GOT3 (cell line): ENCODE measurements at places on chromosomes 16 and 17.

DNA sequence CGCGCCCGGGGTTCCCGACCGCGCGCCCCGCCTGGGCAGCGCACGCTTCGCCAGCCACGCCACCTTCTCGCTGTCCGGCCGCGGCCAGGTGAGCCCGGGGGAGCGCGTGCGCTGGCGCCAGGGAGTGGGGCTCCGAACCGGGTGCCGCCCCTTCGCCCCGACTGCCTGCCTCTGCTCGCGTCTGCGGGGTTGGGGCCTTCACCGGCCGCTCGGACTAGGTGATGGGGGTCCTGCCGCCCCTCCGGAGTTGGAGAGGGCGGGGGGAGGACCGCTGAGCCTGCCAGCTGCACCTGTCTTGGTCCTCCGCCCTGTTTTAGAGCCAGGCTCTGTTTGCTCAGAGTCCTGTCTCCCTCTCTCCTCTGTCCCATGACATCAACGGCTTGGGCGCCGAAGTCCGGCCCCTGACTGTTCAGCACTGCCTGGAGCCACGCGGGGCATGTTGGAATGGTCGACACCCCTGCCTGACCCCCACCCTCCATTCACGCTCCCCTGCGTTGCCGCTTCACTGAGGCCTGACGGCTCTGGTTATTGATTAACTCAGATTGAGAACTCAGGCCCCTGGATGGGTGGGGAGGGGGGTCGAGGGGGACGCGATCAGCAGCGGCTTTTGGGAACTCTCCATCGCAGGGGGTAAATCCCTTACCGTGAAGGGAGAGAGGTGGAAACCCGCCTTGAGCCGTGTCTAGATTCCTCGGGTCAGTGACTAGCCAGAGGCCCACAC, 748 bp downstream of the SMTNL2 start:
- no peak for DNase-seq

DNA sequence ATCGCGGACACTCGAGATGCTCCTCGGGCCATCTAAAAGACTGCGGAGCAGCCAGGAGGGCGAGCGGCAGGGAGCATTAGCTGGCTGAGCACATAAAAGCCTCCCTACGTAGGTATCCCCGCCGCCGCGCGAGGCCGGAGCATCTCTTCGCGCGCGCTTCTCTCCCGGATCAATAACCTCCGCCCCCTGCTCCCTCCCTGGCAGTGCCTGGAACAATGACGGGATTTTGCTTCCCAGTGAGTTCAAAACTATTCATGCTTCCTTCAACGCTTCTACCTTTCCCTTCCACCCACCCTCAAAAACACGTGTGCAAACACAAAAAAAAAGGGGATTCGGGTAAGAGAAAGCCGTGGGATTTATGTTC, 984 bp downstream of the CENPV start:
- no peak for DNase-seq

DNA sequence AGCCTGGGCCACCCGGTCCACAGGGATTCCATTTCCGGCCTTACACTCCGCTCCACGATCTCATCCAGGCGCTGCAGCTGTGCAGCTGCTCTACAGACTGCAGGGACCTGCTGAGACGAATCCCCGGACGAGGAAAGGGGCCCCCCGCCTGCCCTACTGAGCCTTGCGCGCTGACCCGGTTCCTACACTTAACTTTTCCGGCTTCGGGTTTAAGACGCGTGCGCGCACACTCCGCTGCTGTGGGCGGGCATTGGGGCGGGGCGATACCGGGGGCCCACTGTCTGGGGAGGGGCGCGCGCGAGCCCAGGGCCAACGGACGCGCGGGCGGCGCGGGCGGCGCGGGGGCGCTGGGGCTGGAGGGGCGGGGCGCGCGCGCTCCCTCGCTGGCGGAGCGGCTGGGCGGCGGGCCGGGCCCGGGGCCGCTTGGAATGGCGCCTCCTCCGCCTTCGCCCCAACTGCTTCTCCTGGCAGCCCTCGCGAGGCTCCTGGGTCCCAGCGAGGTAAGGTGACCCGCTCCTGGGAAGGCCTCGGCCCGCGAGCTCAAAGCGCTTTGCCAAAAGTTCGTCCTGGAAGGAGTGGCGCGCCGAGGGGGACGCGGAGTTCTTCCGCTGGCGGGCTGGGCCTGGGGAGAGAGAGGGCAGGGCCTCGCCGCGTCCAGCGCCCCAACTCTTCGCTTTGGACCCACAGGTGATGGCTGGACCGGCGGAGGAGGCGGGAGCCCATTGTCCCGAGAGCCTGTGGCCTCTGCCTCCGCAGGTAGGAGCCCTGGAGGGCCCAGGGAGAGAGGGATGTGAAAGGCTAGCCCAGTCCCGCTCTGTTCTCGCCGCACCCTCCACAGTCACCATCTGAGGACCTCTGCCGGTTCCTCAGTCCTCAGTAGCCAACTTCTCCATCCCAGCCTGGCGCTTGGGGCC, at the start of gene TP53I13:
TP53I13 (plus strand) TSS at position 371 of the 914 bp plus-strand sequence; CDS start at position 429, 58 bp downstream.
- peak; percentile 62 for DNase-seq

DNA sequence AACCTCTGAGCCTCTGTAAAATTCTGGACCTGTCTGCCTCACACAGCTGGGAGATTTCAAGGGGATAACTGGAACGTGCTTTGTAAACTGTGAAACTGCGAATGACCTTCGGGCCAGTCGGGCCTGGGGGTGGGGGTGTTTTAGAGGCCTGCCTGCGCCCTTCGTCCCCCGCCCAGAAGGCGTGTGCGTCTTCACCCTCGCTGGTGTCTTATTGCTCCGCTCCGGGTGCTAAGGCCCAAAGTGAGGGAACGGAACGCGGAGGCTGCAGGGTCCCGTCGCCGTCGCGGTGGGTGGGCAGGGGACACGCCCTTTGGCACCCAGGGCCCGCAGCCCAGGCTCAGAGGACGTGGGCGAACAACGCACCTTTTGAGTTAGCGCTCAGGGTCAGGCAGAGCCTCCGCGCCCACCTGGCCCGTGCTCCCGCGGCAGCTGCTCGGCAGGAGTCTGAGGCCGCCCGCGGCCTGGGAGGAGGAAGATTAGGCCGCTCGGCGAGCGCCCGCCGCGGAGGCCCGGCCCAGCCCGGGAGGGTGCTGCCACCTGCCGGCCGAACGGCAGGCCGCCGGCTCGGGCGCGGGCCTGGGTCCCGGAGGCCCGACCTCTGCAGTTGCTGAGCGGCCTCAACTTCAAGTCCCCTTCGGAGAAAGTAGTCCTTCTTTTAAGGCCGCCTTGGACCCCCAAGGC, 29.7 kb downstream of the DCAKD start:
- no peak for DNase-seq

DNA sequence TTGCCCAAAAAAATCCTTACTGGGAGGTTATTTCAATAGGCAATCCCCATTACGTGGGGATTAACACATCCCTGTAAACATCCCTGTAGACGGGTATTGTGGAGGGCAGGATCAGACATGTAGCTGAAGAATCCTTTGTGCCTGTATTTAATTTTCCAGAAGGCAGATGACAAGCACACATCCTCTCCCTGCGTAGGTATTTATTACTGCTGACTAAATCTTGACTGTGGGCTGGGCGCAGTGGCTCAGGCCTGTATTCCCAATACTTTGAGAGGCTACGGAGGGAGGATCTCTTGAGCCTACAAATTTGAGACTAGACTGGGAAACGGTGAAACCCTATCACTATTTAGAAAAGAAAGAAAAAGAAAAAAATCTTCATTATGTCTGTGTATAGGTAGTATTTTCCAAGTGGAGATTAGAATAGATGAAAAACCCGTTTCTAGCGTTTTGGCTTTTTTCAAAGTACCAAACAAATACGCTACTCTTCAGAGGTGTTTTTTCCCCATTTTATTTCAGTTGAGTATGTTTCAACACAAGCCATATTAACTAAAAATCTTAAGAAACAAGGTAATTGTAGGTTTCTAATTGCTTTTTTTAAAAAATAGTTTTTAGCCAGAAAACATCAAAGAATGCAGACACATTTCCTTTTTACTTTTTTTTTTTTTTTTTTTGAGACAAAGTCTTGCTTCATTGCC, 1.5 kb upstream of the MARF1 start:
- no peak for DNase-seq
